ENCODE measurements at places on chromosomes 3 and 15. TPM values are rescaled to one million over a fixed set of nuclear protein-coding genes. Genes with fewer than 3 reads are reported as not detected.

GRCh38 chr3:49779358-49780079, 6.8 kb downstream of the IP6K1 start:
- H3K36me3 ChIP-seq = peaks cover 12% of the 10 kb centered on the region
- DNase-seq = no peak
- no peak overlapping the region for H3K4me3 ChIP-seq
- no peak overlapping the region for H3K27ac ChIP-seq
- H3K4me1 ChIP-seq = peaks cover 11% of the 10 kb centered on the region

DNA sequence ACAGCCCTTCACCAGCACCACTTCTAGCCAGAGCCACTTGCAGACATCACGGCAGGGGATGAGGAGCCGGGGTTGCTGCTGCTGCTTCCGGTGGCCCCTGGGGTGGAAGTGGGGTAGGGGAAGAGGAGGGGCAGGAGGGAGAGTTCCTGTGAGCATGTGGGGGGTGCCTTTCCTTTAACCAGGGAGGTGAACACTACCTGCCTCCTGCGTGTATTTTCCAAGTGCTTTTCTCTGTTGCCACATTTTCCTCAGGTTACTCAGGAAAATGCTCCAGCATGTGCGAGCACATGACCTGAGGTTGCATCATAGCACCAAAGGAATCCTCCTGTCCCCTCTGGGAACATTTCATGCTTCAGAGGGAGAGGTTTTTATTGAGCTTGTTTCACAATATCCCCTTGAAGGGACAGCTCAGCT, 12.2 kb upstream of the SACM1L start:
- peaks cover 6% of the 10 kb centered on the region for H3K4me1 ChIP-seq
- peaks cover 58% of the 10 kb centered on the region for H3K36me3 ChIP-seq
- H3K27ac ChIP-seq = peak overlapping the region; percentile 21
- DNase-seq = peak; percentile 66

GRCh38 chr3:138461246-138461645, 26.8 kb downstream of the ESYT3 start:
- H3K27me3 ChIP-seq = peaks cover 7% of the 10 kb centered on the region
- H3K4me1 ChIP-seq = no peaks in the 10 kb centered on the region
- H3K4me3 ChIP-seq = no peak overlapping the region
- H3K36me3 ChIP-seq = no peaks in the 10 kb centered on the region

DNA sequence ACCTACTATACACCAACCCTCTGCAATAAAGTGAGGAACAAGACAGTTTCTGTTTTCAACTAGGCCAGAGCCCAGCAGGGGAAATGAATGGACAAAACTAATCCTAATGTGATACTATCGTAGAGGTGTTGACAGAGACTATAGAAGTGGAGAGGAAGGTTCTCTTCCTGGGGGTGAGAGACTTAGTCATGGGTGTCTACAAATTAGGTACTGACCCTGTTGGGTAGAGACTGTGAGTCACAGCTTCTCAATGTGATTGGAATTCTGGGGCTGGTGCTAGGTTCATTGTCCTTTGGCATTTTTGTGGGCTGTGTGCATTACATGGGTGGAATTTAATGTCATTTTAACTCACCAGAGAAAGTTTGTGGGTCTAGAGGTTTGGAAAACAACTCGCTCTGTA, 79.3 kb downstream of the ADAMTSL3 start:
- DNase-seq = peak; percentile 6
- no peak overlapping the region for H3K27ac ChIP-seq
- H3K27me3 ChIP-seq = no peaks in the 10 kb centered on the region
- no peak overlapping the region for H3K4me3 ChIP-seq
- no peaks in the 10 kb centered on the region for H3K4me1 ChIP-seq
- no peaks in the 10 kb centered on the region for H3K36me3 ChIP-seq

DNA sequence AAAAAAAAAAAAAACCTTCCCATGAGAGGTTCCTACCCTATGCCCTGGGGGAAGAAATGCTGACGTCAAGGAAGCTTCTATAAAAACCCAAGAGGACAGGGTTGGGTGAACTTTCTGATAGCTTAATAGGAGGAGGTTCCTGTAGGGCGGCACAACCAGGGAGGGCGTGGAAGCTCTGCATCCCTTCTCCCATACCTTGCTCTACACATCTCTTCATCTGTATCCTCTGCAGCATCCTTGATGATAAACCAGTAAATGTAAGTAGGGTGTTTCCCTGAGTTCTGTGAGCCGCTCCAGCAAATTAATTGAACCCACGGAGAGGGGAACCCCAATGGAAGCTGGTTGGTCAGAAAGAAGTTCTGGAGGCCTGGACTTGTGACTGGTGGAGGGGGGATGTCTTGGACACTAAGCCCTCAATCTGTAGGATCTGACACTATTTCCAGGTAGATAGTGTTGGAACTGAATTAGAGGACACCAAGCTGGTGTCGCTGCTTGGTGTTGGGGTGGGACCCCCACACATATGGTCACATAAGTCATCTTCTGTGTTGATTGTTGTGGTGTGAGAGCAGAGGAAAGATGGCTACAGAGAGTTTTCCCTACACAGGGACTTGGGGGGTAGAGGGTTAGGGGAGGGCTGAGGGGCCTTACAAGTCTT, 91.5 kb downstream of the ST6GAL1 start:
- H3K4me3 ChIP-seq = no peak overlapping the region
- H3K27me3 ChIP-seq = no peaks in the 10 kb centered on the region
- no peak for DNase-seq

DNA sequence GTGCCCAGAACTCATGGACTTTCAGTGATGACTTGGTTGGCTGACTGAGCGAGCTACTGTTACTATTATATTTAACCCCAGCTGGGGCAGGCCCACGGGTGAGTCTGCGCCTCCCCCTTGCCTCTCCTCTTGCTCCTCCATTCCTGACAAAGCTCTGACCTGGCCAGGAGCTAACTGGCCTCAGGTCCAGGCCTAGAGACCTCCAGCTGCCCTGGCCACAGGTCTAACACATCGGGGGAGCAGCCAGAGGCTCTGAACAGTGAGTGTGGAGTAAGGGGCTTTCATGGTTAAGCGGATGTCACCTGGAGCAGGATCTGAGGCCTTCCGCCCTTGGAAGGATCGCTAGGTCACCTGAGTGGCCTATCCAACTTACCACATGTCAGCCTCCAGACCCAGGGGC, 96.3 kb upstream of the HERC1 start:
- no peak overlapping the region for H3K4me3 ChIP-seq
- peaks cover 33% of the 10 kb centered on the region for H3K27me3 ChIP-seq
- H3K27ac ChIP-seq = no peak overlapping the region

DNA sequence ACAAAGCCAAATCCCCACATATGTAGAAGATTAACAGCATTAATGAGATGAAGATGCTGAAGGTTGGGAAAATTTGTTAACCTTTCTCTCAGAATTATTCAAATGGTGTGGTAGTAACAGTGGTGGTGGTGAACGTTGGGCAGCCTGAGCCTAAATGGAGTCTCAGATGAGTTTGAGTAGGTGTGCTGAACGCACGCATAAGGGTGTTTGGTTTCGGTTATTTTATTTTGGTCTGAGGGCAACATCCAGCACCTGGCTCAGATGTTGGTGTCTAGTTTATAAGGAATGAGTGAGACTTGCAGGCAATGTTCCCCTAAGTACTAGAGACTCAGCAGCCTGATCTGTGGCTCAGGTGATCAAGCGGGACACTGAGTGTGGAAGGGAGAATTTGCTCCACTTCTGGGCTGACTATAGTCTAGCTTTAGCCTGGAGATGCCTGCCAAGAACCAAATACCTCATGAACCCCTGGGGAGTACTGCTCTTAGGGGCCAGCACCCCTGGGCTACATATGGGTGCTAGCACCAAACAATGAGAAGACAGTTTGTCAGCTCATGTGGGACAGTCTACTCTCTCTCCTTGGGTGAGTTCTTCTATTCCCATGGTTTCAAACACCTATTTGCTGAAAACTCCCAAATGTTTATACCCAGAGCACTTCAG, 39.5 kb upstream of the ATP2C1 start:
- peaks cover 2% of the 10 kb centered on the region for H3K27me3 ChIP-seq
- H3K27ac ChIP-seq = no peak overlapping the region
- H3K4me1 ChIP-seq = no peaks in the 10 kb centered on the region
- no peak overlapping the region for H3K4me3 ChIP-seq

GRCh38 chr3:194871143-194871863, 185.6 kb downstream of the FAM43A start:
- H3K27ac ChIP-seq = peak overlapping the region; percentile 86
- 0 out of 2 replicates have a peak, but pooled peaks cover 3% of the 10 kb centered on the region for H3K27me3 ChIP-seq
- DNase-seq = peak; percentile 91
- no peak overlapping the region for H3K4me3 ChIP-seq
- H3K36me3 ChIP-seq = no peaks in the 10 kb centered on the region
- peaks cover 17% of the 10 kb centered on the region for H3K4me1 ChIP-seq

Gene NOX5
- total RNA-seq = not detected

GRCh38 chr3:116267116-116267515, 178.2 kb downstream of the LSAMP start:
- H3K36me3 ChIP-seq = no peaks in the 10 kb centered on the region
- H3K27me3 ChIP-seq = no peaks in the 10 kb centered on the region

Gene CPEB1
- 6.9 TPM for total RNA-seq

DNA sequence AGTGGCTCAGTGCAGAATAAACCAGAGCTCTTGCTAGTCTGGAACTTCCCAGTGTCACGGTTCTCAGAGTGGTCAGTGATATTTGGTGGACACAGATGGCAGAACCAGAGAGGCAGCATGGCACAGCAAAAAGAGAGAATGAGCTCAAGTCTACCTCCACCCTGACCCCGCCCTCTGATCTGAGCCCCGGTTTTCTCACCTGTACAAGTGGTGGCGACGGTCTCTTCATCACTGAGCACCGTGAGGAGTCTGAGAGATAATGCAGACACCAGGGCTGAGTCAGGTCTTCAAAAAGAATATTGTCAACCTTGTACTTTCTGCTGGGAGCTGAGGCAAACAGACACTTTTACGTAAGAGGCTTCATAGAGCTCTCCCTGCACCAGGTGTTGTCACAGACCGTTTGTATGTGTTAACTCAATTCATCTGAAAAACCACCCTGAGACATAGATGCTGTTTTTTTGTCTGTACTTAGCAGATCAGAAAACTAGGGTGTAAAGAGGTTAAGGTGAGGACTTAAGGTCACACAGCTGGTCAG, 13.2 kb downstream of the FGD5 start:
- DNase-seq = no peak
- H3K27ac ChIP-seq = no peak overlapping the region
- no peaks in the 10 kb centered on the region for H3K4me1 ChIP-seq
- H3K27me3 ChIP-seq = peaks cover 19% of the 10 kb centered on the region
- no peak overlapping the region for H3K4me3 ChIP-seq
- H3K36me3 ChIP-seq = no peaks in the 10 kb centered on the region

DNA sequence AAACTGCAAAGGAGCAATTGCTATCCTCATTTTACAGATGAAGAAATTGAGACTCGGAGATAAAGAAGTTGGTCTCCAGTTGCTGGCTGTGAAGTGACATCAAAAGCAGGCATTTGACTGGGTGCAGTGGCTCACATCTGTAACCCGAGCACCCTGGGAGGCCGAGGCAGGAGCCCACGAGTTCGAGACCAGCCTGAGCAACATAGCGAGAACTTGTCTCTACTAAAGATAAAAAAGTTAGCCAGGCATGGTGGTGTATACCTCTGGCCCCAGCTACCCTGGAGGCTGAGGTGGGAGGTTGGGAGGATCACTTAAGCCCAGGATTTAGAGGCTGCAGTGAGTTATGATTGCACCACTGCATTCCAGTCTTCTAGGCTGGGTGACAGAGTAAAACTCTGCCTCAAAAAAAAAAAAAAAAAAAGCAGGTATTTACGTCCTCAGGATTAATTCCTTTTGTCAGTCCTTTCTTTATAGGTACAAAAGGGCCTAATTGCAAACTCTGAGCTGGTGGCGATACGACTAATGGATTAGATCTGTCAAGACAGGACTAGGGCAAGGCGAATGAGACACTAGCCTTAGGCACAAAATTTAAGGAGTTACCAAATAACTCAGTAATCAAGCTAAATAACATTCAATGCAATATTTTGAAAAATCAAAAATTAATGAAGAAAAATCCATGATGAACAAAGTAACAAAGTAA, 5.9 kb upstream of the DNASE1L3 start:
- peaks cover 20% of the 10 kb centered on the region for H3K27me3 ChIP-seq
- no peak overlapping the region for H3K4me3 ChIP-seq
- no peaks in the 10 kb centered on the region for H3K36me3 ChIP-seq

DNA sequence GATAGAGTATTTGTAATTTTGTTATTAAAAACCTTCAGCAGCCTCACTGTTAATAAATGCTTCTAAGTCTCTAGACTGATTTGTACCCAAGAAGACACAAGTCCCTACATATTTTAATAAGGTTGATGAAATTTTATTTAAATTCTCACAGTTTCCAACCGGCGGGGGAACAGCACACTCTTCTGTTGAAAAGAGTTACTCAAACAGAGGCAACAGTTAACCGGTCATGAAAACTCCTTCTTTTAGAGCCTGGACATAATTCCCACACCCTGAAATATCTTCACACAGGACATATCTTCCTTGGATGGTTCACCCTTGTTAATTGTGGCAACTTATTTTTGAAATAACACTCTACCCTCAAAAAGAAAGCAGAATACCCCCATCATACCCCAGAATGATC, 278.8 kb downstream of the FOXP1 start:
- H3K4me1 ChIP-seq = peaks cover 11% of the 10 kb centered on the region
- peak overlapping the region; percentile 15 for H3K27ac ChIP-seq
- no peaks in the 10 kb centered on the region for H3K27me3 ChIP-seq
- H3K4me3 ChIP-seq = peak overlapping the region; percentile 16
- no peaks in the 10 kb centered on the region for H3K36me3 ChIP-seq

DNA sequence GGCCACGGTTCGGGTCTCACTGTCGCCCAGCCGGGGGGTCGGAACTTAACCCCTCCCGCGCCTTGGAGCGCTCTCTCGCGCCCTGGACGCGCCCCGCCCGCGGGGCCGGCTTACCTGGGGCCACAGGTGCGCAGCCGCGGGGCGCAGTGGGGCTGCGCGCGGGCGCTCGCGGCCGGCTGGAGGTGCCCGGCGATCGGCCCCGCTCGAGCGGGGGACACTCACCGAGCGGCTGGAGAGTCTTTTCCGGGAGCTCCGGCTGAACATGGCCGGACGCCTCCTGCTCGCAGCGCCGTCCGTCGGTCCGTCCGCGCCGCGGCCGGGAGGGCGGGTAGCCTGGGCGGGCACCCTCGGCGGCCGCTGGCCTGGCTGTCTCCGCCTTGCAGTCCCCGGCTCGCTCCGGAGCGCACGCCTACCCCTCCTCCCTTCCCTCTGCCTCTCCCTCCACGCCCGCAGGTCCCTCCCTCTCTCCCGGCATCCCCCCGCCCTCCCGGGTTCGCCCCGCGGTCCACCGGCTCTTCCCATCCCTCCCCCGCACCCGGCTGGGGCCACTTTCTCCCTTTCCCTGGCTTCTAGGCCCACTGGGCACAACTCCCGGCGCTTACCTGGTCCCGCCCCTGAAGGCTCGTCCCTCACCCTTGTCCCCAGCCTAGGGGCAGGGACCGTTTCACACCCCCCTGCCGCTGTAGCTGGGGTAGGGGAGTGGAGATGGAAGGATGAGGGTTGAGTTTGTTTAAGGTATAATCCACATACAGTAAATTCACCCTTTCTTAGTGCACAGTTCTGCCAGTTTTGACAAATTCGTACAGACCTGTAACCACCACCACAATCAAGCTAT, 220.1 kb upstream of the PRICKLE2 start:
- H3K4me3 ChIP-seq = peak overlapping the region; percentile 77
- peaks cover 15% of the 10 kb centered on the region for H3K4me1 ChIP-seq
- DNase-seq = peak; percentile 28
- peaks cover 4% of the 10 kb centered on the region for H3K36me3 ChIP-seq

Gene FAIM
- 2.5 TPM for total RNA-seq

Data from IMR-90 (cell line).